ENCODE measurements at places on chromosomes 16 and 17. TPM values are rescaled to one million over a fixed set of nuclear protein-coding genes. Genes with fewer than 3 reads are reported as not detected.

DNA sequence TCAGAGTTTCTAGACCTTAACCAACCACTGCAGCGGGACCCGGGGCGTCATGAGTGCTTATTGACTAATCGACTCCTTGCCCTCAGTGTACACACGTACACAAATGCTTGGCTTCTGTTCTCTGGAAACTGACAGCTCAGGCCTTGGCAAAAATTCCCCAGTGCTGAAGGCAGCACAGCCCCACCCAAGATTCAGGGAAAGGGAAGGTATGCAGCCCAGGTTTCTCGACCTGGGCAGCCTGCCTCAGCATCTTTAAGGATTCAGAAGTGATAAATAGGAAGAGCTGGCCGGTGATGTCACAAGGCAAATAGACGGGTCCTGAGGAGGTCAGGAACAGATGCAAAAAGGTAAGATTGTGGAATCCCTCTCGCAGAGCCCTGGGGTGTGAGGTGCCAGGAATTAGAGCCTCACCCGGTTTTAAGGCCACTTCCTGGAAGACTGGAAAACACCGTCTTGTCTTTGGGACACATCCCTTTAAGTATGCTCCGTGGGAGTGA, 9.0 kb upstream of the CDH3 start:
- DNase-seq: no peak

DNA sequence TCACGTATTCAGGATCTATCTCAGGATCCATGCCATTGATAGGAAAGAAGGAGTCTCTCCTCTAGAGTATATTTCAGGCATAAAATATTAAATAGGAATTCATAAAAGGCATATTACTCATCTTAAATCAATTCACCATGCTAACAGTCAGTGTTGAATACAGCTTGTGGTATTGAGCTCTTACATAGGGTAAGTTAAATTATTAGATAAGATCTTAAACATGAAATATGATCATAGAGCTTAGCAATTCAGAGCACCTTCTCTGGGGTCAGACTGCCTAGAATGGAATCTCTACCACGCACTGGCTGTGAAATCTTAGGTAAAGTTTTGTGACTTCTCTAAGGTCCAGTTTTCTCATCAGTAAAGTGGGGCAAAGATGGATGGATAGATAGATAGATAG, 20.7 kb downstream of the MARCHF10 start:
- no peak for DNase-seq

DNA sequence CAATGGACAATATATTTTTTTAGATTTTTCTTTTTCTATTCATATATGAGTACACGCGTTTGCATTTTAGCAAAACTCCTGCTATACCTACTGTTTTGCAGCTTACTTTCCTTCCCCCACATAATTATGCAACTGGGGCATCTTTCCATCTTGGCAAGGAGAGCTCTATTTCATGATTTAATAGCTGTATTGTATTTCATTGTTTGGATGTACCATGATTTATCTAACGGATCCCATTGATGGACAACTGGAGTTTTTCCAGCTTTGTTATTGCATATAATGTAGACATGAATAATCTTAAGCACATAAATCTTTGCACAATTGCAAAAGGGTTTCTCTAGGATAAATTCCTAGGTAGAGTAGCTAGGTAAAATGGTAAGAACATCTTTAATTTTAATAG, 133.9 kb downstream of the PITPNC1 start:
- no peak for DNase-seq

The NUFIP2 gene
- total RNA-seq: 48.0 TPM

- no peak for DNase-seq
Measured at GRCh38 chr16:50046853-50047252, 18.9 kb upstream of the HEATR3 start.

DNA sequence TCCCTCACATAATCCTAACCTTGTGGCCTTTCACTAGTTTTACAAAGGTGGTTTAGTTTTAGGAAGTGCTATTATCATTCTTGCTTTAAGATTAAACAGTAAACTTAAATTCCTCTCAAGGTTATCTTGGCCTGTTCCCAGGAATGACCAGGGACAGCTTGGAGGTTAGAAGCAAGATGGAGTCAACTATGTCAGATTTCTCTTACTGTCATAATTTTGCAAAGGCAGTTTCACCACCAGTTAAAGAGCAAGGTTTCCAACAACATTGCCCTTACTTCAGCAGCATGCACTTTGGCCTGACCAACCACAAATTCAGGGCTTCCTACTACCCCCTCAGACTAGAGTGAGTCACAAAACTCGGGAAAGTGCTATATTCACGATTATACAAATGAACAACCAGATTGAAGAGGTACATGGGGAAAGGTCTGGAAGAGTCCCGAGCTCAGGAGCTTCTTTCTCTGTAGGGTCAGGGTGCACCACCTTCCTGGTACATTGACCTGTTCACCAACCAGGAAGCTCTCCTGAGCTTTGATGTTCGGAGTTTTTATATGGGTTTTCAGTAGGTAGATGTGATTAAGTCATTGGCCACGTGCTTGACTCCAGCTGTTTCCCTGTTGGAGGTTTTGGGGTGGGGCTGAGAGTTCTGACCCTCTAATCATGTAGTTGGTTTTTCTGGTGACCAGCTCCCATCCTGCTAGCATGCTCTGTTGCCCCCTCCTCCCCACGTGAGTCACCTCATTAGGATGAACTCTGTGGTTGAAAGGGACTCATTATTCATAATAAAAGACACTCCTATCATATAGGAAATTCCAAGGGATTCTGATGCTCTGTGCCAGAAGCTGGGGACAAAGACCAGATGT, 19.4 kb downstream of the RHOT1 start:
- DNase-seq: no peak

The TOX3 gene
- not detected for total RNA-seq

GRCh38 chr17:54368906-54369305, 531.7 kb upstream of the TOM1L1 start:
- no peak for DNase-seq

GRCh38 chr17:1592751-1593629, 30.4 kb upstream of the PITPNA start:
- no peak for DNase-seq

DNA sequence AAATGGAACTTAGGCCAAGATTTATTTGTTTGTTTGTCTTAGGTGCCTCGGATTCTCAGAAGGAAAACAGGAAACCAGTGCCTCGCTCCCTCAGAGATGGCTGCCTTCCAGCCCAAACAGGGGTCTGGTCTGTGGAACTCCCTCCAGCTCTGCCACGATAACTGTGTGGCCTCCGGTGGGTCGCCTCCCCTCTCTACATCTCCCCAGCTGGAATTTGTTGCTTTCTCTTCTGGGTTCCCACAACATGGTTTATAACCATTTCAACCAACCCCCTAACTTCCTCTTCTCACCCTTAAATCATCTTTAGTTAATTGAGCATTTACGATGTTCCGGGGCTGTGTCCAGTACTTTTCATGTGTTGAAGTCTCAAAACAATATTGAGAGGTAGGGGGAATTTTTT, 30.9 kb upstream of the PLLP start:
- DNase-seq: no peak

The ABAT gene
- total RNA-seq: 0.92 TPM

The SLC22A31 gene
- 0.77 TPM for total RNA-seq

The KRT222 gene
- total RNA-seq: 0.45 TPM

- DNase-seq: peak; percentile 67
Measured at GRCh38 chr17:7922845-7923628, 6.6 kb downstream of the KCNAB3 start.

DNA sequence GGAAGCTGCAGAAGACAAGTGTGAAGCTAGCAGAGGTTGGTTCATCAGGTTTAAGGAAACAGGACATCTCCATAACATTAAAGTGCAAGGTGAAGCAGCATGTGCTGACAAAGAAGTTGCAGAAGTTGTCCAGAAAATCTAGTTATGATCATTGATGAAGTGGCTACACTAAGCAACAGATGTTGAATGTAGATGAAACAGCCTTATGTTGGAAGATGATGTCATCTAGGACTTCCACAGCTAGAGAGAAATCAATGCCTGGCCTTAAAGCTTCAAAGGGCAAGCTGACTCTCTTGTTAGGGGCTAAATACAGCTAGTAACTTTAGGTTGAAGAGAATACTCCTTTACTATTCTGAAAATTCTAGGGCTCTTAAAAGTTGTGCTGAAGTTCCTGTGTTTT, 340.2 kb upstream of the SOX9 start:
- no peak for DNase-seq

GRCh38 chr17:42673885-42674754, 2.7 kb downstream of the PLEKHH3 start:
- DNase-seq: peak; percentile 34

GRCh38 chr17:45052052-45052772, 780 bp upstream of the DCAKD start:
- DNase-seq: peak; percentile 31

The BCL6B gene
- total RNA-seq: not detected

- no peak for DNase-seq
Measured at GRCh38 chr17:27871407-27871806, 21.8 kb downstream of the LYRM9 start.

GRCh38 chr16:49601576-49601975, 228.0 kb downstream of the C16orf78 start:
- no peak for DNase-seq

The GLP2R gene
- total RNA-seq: not detected

DNA sequence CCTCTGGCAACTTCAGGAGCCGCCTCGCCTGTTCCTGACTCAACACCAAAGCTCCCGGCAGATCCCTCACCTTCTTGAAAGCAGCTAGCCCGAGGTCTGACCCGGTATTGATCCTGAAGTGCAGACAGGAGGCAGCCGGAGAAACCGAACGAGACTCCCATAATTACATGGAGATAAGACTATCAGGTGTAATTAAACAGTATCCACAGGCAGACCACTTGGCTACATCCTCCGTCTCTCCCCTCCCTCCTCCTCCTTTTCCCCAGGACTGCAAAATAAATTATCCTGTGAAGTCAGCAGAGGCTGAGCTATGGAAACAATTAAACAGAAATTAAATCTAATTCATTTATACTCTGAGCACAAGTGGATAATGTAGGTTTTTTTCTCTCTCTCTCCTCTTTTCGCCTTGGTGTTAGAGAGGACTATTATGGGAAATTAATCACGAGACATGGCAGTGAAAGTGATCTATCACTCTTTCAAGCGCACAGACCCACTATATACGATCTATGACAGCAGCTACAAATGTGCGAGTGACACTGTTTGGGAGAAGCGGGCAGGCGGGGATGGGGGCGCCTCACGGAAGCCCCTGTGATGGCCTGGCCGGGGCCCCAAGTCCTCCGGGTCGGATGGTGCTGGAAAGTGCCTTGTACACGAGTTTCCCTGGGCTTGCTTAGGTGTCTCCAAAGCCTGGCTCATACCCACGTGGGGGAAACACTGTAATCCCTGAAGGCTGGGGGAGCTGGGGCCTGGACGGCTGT, 92.8 kb downstream of the RBFOX3 start:
- DNase-seq: no peak

The PRSS22 gene
- total RNA-seq: not detected

The RASL10B gene
- total RNA-seq: 4.3 TPM

The UMOD gene
- not detected for total RNA-seq

DNA sequence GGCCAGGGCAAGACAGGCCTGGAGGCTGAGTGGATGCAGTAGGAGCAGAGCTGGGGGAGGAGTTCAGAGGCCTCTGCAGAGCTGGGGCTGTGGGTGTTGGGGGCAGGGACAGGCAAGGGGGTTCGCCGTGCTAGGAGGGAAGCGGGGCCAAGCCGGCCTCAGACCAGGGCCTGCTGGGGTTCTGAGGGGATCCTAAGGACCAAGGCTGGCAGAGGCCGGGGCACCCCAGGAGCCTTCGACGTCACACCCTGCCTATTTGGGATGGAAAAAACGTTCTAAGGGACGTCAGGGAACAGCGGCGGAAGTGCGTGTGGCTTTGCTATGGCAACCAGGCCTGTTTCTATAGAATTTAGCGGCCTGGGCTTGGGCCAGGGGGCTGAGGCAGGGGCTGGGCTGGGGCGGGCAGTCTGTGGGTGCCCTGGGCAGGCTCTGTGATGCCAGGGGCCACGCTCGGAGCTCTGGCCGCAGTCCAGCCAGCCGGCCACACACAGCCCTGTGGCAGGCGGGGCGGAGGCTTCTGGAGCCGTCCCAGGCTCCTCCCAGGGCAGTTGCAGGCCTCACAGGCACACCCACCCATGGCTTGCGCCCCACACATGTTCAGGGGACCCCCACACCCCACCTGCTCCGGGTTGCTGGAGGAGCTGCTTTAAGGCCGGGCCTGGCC, 3.7 kb downstream of the TRAF7 start:
- no peak for DNase-seq

GRCh38 chr16:79768276-79768970, 167.9 kb upstream of the MAF start:
- peak; percentile 4 for DNase-seq

The C16orf96 gene
- not detected for total RNA-seq

GRCh38 chr16:88526008-88526905, 43.9 kb upstream of the ZC3H18 start:
- DNase-seq: no peak

DNA sequence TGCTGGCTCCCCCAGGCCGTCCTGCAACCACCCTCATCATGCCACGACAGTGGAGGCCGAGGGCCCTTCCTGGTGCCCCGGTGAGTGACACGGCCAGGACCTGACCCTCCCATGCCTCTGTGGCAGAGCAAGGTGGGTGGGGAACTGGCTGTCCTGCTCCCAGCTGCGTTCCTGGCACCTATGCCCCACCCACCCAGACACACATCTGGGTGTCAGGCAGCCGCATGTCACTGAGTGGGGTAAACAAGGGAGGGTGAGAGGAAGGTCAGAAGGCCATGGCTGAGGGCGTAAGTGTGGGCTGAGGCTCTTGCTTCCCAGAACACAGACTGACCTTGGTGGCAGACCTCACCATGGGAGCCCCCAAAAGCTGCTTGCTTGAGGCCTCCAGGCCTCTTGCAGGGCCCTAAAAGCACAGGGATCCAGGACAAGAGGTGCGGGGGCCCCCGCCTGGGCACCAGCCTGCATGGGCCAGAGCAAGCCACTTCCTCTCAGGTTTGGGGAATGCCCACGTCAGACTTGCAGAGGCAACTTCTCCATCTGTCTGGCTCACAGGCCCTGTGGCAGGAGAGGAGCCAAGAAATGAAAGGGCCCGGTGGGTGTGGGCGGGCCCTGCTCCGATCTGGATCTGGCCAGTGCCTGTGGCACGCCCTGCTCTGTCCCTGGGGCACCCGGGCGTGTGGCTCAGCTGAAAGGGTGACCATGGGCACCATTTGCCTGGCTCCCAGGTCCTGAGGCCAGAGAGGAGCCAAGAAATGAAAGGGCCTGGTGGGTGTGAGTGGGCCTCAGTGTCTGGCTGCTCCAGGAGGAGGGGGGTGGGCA, 3.9 kb upstream of the CCDC57 start:
- peak; percentile 39 for DNase-seq

The PRM1 gene
- not detected for total RNA-seq

GRCh38 chr17:75864448-75864871, 9.3 kb upstream of the WBP2 start:
- no peak for DNase-seq

The SLFN5 gene
- total RNA-seq: 36.7 TPM

The DHX58 gene
- total RNA-seq: 5.8 TPM

- no peak for DNase-seq
Measured at GRCh38 chr16:27840311-27841060, 223.0 kb downstream of the GSG1L start.

- DNase-seq: peak; percentile 98
Measured at GRCh38 chr16:57637424-57637823, 9.0 kb downstream of the ADGRG1 start.

The NPB gene
- 0.08 TPM for total RNA-seq

All from SK-MEL-5 (cell line).